ENCODE measurements at places on chromosomes 11 and 22.

DNA sequence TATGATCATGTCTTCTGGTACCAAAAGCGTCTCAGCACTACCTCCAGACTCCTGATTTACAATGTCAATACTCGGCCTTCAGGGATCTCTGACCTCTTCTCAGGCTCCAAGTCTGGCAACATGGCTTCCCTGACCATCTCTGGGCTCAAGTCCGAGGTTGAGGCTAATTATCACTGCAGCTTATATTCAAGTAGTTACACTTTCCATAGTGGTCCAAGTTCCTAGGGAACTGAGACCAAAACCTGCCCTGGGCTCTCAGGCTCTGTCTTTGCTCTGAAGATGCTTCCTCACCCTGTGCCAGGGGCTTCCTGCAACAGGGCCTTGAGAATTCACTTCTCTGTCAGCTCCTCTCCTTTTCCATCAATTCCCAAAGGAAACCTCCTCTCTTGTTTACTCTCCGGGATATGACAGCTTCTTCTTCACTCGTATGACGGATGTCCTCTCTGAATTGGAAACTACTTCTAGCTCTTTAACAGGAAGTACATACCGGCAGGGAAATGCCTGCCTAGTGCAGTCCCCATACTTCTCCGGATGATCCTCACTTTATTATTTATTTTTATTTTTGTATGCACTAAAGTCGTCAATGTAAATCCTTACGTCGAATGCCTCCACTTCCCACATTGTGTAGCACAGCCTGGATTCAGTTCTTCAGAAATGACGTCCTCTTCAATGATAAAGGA lies 29.6 kb upstream of the PRAME start:
- DNase-seq, result no peak

- DNase-seq, result no peak
Measured at GRCh38 chr22:27144321-27144720, 486.9 kb downstream of the MIAT start.

GRCh38 chr11:67291481-67292381 lies 2.6 kb downstream of the ANKRD13D start:
- peak; percentile 48 for DNase-seq

DNA sequence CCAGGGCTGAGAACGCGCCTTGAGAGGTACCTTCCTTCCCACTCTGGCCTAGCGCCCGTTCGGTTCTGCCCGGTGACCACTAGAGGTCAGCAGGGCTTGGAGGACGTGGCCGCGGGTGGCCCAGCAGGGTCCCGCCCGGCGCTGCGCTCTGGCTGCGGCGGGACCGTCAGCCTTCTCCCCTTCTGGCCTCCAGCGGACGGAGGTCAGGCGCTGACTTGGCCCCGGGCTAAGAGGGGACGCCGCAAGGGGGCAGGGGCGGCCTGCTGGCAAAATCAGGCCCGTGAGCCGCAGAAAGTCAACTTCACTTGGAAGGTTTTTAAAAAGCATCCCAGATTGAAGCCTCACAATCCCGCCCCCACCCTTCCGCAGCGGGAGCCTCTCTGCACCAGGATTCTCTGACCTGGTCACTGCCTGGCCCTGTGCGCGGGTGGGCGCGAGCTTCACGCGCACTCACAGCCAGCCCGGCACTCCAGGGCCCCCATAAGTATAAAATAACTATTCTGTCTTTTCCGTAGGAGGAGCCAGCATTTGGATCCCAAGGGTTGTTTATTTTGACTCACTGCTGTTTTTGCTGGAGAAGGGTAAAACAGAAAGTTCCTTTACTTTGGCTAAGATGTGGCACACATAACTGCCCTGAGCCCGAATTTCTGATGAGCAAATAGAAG lies 23.2 kb upstream of the ZBTB16 start:
- peak; percentile 85 for DNase-seq

GRCh38 chr11:116257092-116257491 lies 515.7 kb downstream of the BUD13 start:
- no peak for DNase-seq

- no peak for DNase-seq
Measured at GRCh38 chr11:61900251-61900650, 8.9 kb upstream of the FADS3 start.

DNA sequence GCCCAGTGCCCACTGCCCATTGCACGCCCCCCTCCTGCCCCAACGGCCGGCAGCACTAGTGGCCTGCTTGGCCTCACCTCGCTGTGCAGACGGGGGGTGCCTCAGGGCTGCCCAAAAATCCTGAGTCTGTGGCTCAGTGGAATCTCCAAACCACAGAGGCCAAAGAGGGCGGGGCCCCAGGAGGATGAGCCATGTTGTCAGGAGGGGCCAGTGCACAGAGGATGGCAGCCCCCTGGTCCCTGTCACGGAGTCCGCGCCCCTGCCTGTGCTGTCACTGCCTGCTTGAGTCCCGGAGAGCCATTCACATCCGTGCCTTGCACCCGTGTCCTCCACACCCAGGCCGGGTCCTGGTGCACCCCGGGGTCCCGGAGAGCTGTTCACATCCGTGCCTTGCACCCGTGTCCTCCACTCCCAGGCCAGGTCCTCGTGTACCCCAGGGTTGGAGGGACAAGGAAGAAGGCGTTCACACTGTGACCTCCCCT lies 36.4 kb upstream of the MUC5AC start:
- DNase-seq, result no peak

DNA sequence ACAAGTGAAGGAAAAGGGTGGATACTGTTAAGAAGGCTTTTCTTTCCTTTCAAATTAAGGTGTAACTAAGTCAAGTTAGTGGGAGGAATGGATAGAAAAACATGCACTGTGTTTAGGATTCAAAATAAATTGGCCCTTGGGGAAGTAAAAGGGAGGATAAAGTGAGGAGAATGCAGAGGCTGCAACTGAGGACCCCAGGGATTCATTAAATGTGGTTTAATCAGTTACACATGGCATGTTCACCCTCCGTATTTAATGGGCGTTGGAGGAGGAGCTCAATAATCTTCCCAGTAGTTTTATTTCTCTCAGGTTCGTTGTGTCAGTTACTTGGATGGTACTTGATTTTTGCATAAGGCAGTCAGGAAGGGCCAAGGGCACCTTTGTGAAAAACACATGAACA lies 966.3 kb downstream of the JRKL start:
- no peak for DNase-seq

DNA sequence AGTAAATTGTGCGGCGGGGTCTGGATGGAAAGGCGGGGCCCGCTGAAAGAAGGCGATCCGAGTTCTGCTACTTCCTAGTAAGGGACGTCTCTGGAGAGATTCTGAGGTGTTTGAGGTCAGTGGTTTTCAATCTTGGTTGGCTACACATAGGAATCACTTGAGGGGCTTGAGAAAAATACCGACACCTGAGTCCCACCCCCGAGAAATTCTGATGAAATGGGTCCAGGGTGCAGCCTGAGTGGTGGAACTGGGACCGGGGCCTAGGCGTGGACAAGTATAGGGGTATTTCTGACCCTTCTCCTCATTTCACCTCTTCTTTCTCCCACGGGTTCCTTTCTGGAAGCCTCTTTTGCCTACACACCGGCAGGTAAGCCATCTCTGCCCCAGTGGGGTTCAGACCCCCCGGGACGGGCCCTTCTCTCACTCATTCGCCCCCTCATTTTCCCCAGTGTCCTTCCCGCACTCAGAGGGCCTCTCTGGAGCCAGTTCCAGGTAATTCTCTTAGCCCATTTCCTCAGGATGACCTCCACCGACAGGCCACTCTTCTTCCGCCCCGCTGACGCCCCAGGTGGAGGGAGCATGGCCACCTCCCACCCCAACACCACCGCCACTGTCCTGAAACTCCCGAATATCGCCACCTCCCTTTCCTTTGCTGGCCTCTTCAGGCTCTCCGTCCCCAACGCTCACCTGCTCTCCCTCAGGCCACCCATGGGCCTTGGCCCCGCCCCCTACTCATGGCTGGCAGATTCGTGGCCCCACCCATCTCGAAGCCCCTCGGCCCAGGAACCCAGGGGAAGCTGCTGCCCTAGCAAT lies 11.8 kb downstream of the ROBO3 start:
- DNase-seq, result no peak

GRCh38 chr11:13717331-13717730 lies 48.9 kb downstream of the FAR1 start:
- no peak for DNase-seq

GRCh38 chr11:31824332-31824878 lies 13.3 kb upstream of the PAX6 start:
- DNase-seq, result no peak

GRCh38 chr11:37558619-37559210 lies 960.7 kb upstream of the RAG2 start:
- DNase-seq, result no peak

GRCh38 chr22:40289991-40290459 lies 56.3 kb upstream of the ADSL start:
- DNase-seq, result peak; percentile 74

DNA sequence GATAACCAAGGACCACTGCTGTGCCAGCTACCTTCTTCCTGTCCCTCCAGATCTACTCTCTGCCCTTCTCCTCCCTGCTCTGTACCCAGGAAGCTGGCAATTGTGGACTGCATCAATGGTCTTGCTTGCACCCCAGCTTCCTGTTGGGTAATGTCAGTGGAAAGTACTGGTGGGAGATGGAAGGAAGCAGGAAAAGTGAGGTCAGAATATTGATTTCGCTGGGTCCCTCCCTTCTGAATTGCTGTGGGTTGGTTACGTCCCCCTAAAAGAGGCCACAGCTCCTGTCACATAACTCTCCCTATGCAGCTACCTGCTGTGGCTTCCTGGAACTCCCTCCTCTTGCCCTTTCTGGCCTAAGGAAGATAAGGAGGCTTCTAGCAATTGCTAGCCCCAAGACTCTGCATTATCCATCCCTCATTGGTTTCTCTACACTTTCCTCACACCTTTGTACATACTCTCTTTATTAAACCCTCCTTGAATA lies 81.2 kb downstream of the RASSF10 start:
- no peak for DNase-seq

DNA sequence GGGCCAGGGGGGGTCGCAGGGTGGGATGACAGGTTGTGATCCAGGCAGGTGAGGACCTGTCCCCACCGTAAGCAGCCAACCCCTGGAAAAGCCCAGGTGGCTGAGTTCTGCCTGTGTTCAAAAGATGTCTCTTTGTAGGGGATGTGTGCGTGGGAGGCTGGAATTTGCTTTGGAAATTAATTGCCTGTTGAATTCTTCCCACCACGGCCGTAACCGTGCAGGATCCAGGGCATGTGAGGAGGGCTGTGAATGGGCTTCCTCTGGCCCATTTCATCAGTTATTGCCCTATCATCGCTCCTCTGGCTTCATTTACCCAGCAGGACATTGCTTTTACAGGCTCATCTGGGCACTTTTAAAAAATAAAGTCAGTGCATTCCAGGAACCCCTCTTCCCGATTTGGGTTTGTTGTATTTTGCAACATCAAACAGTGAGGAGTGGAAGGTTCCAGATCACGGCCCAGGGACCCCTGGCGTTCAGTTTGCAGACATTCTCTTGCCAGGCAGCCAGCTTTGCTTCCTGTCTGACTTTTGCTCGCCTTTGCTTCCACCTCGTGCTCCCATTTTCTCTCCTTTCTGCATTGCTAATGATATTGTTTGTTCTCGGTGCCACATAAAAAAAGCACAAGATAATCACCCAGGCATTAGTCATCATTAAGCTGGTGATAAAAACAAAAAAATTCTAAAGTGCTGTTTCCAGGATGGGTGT lies 1306.6 kb downstream of the BRD1 start:
- DNase-seq, result no peak

- peak; percentile 95 for DNase-seq
Measured at GRCh38 chr11:130916238-130916855, at the start of gene SNX19. TSS of gene SNX19 (minus strand) at chr11:130916479. CDS start at chr11:130915939, 540 bp downstream.

GRCh38 chr11:62851807-62852522 lies 12.6 kb upstream of the WDR74 start:
- DNase-seq, result no peak

DNA sequence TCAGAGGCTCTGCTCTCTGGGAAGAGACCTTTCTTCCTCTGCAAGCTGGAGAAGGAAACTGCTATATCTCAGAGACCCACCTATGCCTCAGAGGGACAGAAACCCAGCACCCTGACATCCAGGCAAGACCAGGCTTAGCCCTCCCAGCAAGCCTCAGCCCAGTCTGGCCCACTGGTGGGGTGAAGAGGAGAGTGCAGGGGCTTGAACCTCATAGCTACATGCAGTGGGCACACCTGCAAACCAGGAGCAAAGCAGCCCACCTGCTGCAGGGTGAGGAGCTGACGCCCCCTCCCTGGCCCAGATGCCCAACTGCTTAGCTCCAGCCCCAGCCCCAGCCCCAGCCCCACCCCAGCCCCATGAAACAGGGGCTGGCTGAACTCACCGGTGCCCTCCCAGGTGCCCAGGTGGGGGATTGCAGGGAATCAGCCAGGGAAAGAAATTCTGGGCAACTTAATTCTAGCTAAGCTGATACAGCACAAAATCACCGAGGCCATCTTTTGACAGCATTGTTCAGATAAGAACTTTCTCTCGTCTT lies 246.8 kb downstream of the BUD13 start:
- DNase-seq, result no peak

DNA sequence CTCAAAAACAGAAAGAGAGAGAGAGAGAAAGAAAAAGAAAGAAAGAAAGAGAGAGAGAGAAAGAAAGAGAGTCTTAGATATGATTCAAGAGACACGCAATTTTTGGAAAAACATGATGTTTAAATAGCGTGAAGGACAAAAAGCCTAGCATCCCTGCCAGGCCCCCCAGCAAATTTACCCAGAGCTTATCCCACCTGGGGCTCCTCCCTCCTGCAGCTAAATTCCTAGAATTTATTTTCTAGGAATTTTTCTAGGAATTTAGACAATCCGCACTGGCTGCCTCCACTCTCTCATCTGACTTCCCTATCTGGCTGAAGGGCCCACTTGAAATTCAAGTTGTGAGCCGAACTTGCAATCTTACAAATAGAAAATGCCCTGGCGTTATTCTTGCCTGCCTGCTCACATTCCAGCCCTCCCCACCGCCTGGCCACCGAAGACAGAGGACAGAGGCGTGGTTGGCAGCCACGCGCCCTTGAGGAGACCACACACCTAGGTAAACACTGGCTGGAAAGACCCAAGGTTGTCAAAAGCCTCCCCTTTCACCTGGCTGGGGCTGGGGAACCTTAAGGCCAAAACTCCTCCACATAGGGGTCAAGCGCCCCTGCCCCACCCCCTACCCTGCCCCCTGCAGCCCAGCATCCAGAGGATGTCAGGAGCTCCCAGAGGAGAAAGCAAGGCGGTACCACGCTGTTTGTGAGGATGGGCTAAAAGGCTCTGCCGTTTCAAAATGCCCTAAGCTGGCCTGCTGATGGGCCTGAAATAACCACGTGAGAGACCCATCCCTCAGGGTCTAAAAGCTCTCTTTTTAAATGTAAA lies 42.2 kb downstream of the AHNAK start:
- DNase-seq, result no peak

GRCh38 chr11:86476109-86476861 lies 101.6 kb downstream of the CCDC81 start:
- no peak for DNase-seq

GRCh38 chr22:34993548-34993947 lies 72.4 kb upstream of the ISX start:
- no peak for DNase-seq

- DNase-seq, result no peak
Measured at GRCh38 chr22:38461057-38461413, 6.0 kb upstream of the KCNJ4 start.
